Putamen (tissue), 1 donor: ENCODE measurements at places on chromosomes 16 and 17.
A peak's percentile ranks its signal among the peaks of the same experiment; 100 is the strongest.

DNA sequence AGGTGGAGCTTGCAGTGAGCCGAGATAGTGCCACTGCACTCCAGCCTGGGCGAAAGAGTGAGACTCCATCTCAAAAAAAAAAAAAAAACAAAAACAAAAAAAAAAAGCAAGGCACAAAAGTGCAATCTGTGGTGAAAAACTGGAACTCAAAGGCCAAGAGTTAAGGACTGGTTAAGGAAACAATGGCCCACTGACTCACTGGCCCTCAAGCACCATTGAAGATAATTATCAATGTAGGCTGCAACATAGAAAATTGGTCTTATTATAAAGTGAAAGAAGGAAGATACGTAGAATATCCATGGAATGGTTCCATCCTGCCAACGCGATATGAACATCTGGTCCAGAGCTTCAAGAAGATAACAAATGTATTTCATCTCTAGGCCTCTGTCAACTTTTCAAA is 444.2 kb downstream of the SOX9 start:
- no peak for DNase-seq

GRCh38 chr17:1644493-1645206 is 882 bp downstream of the SCARF1 start:
- DNase-seq, result no peak

DNA sequence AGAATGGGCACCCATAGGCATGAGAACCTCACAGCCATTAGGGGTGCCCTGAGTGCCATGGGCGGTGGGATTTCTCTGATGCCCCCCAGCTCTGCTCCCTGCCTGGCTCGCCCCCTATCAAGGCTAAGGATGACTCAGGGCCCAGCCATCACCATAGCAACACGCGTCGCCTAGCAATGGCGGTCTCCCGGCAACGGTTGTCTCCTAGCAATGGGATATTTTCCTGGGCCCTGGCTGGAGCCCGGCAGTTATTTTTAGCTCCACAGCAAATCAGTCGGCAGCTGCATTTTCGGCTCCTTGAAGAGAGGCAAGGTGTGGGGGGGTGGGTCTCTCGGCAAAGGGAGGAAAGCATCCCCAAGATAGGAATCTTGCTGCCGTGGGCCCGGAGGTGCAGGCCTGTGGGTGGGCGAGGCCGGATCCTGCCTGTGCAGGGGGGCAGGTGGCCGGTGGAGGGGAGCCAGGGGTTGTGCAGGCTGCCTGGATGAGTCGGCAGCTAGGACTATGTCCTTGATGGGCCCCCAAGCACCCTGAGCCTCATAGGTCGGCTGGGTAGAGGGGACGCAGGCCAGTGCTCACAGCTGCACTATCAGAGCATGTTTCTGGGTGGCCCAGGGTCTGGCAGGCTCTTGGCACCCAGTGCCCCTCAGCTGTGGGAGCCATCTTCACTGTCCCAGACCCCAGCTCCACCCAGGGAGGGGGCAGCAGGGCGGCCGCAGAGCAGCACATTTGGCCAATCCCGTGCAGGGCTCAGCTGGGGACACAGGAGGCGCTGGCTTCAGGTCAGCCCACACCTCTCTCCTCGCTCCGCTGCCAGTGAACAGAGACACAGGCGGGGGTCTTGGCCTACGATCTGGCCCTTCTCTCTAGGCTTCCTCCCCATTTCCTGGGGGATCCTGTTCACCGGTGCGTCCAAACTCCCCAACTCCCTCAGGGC is 4.2 kb upstream of the FBXL16 start:
- no peak for DNase-seq

- DNase-seq, result no peak
Observed at GRCh38 chr17:76968707-76969597, 100.7 kb downstream of the MGAT5B start.

DNA sequence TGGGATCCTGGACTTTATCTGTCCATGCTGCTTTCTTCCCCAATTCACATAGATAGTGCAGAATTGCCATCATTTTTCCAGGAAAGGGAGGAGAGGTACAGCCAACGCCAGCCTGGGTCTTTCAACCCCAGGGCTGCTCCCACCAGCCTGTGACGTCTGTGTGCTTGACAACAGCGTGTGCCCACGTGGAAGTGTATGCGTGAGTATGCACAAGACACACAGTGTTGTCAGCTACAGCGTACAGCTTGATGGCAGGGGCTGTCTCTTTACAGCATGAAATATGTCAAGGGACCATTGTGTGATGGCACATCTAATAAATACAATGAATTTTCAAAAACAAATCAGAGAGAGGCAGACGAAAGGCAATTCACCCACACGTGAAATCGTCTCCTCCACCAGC is 62.3 kb downstream of the GSG1L start:
- peak; percentile 40 for DNase-seq

DNA sequence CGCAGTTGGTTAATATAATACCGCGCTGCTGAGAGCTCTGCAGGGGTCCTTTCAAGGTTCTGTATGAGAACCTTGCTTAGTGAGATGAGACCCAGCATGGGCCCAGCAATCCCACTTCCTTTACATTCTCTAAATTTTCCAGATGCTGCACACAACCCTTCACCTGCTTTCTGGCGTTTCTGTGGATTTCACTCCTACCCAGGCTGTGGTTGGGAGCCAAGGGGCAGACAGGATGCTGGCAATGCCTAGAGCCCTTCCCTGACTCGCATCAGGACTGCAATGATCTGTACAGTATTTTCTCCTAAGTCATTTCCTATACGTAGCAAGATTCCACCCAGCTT is 10.1 kb upstream of the PIPOX start:
- no peak for DNase-seq

DNA sequence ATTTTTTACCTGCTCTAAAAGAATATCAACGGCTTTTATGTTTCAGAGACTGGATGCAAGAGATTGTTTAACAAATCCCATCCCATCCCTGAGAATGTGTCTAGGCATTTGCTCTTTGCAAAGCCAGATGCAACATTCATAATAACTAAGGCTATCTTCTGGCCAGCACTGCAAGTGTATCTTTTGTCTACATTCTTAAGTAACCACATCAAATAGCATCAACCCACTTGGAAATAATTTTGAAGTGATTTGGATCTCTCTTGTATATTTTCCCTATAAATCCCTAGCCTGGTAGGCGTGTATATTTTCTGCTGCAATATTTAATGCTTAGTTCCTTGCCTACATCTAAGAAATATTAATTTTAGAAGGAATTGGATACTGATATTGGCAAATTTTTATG is 64.3 kb downstream of the PIGL start:
- DNase-seq, result no peak

- DNase-seq, result no peak
Observed at GRCh38 chr17:39781031-39781860, 43.5 kb downstream of the GRB7 start.

DNA sequence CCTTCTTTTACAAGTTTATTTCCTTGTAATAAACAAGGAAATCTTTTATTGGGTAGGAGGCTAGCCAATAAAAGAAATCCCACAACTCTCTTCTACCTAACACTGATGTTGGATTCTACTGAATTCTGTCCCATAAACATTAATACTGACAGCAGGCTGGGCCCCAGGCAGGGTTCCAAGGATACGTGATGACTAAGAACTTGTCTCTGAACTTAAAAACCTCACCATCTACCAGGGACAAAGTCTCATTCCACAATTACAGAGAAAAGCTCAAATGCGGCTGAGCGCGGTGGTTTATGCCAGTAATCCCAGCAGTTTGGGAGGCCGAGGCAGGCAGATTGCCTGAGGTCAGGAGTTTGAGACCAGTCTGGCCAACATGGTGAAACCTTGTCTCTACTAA is 64.9 kb downstream of the ARHGAP17 start:
- DNase-seq, result no peak

- DNase-seq, result no peak
Observed at GRCh38 chr16:4378161-4378666, 6.6 kb downstream of the VASN start.

- DNase-seq, result no peak
Observed at GRCh38 chr16:79754081-79754480, 153.5 kb upstream of the MAF start.

GRCh38 chr16:89120921-89121351 is 27.3 kb downstream of the ACSF3 start:
- DNase-seq, result no peak

GRCh38 chr16:68910051-68910450 is 66.7 kb downstream of the TANGO6 start:
- peak; percentile 31 for DNase-seq

GRCh38 chr16:86575754-86576557 is 2.4 kb upstream of the FOXL1 start:
- DNase-seq, result no peak

DNA sequence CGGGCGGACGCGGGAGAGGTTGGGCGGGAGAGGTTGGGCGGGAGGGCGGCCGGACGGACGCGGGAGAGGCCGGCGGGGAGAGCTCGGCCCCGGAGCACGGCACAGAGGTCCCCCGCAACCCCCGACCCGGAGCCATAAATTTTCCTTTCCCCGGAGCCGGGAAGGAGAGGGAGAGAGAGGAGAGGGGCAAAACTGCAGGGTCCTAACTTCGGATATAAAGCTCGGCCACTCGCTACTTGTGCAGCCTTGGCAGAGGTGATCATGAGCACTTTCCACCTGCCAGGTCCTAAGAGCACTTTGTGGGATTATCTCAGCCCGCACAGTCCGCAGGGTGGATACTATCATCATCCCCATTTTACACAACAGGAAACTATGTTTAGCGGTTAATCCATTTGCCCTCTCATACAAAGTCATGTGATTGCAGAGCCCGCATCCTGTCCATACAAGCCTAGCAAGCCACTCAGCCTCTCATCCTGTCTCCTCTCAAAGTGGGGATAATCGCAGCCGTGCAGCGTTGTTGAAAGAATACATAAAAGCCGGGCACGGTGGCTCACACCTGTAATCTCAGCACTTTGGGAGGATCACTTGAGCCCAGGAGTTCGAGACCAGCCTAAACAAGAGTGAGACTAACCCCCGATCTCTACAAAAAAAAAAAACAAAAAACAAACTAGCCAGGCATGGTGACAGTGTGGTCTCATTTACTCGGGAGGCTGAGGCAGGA is 780 bp upstream of the DCAKD start:
- DNase-seq, result no peak

DNA sequence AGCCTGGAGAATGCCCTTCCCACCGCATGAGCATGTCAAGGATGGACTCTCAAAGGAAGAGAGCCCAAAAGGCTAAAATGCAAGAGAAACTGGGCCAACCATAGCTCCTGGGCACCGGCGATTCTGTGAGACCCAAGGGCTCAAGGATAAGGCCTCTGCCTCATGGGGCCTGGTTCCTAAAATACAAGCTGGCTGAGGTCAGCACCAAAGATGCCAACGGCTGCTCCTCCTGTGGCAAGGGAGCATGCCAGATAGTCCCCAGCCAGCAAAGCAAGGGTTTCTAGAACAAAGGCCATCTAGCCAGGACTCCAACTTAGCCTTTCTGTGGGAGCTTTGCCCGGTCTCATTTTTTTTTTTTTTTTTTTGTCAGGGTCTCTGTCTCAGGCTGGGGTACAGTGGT is 20.1 kb downstream of the GPRC5B start:
- no peak for DNase-seq

- no peak for DNase-seq
Observed at GRCh38 chr16:66287926-66288325, 78.6 kb upstream of the CDH5 start.

GRCh38 chr16:67773099-67773498 is 33.3 kb downstream of the RANBP10 start:
- no peak for DNase-seq

DNA sequence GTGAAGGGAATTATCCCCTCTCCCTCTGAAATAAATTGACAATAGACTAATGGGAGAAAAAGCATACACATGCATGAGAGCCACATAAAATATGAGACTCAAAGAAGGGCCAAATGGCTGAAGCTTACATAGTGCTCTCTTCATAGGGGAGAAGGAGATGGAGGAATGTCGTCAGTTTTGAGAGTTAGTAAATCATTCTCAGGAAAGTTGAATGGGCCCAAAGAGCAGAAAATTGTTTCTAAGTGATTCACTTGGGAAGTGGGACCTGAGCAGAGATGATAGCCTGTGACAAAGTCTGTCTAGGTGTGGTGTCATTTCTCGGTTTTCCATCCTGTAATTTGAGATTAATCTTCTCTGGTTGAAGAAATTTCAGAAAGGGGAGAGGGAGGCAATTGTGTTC is 35.0 kb downstream of the BCAS3 start:
- no peak for DNase-seq

- no peak for DNase-seq
Observed at GRCh38 chr16:59611556-59611955, 877.4 kb upstream of the GOT2 start.

GRCh38 chr16:12504312-12504711 is 299.4 kb downstream of the CPPED1 start:
- no peak for DNase-seq

DNA sequence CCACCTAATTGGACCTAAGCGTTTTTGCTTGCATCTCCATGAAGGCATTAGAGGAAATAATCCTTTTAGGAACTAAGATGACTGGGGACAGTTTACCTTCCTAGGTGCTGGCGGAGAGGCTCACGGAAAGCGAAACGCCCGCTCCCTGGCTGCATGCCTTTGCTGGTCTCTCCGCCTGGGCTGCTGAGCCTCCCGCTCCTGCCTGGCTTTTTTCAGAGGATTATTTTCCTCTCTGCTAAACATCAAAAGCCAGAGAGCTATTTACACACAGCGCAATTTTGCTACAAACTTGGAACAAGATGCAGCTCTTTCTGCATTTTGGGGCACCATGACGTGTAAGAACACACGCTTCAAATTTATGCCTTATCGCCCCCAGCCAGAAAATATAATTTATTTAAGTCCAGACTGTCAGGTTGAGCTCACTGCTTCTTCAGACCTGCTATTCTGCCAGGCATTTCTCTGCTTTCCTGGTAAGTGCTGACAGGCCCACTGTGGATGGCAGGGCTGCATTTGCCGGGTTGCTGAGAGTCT is 124.4 kb downstream of the SPACA3 start:
- DNase-seq, result no peak

DNA sequence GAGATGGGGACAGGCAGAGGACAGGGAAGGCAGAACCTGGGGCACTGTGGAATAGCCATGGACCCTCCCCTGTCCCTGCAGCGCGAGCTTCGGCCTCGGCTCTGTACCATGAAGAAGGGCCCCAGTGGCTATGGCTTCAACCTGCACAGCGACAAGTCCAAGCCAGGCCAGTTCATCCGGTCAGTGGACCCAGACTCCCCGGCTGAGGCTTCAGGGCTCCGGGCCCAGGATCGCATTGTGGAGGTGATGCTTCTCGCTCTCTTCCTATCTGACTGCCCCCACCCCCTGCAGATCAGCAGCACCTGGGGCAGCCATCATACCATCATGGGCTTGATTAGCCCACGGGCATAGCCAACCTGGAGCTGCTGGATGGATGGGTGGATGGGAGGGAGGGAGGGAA is 13.5 kb downstream of the NHERF1 start:
- no peak for DNase-seq

DNA sequence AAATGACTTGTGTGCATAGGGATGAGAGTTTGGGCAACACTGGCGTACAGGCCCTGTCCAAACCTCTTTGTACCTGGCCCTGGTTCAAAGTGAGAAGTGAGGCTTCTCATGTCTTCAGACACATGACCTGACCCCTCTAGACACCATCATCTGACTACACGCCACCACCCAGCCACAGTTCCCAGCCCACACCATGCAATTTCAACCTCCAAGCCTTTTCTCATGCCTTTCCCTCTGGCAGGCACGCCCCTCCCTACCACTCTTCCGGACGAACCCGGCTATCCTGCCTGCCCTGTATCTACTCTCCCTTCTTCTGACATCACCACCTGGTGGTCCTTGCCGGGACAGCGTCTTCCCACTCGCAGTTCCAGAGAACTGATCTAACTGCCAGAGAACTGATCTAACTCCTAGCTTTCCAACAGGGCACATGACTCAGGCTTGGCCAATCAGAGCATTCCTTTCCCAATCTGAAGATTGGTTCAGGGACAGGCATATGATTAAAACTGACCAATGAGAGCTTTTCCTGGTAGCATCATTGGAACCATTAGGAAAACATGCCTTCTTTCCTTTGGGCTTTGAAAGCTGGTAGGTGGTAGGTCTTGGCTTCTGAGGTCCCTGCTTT is 27.1 kb upstream of the IL21R start:
- DNase-seq, result peak; percentile 41
